ENCODE measurements at places on chromosomes 12 and 14. TPM values are rescaled to one million over a fixed set of nuclear protein-coding genes. Genes with fewer than 3 reads are reported as not detected.

GDF3 gene
- polyA plus RNA-seq, result not detected

SLC25A47 gene
- polyA plus RNA-seq, result not detected

DNA sequence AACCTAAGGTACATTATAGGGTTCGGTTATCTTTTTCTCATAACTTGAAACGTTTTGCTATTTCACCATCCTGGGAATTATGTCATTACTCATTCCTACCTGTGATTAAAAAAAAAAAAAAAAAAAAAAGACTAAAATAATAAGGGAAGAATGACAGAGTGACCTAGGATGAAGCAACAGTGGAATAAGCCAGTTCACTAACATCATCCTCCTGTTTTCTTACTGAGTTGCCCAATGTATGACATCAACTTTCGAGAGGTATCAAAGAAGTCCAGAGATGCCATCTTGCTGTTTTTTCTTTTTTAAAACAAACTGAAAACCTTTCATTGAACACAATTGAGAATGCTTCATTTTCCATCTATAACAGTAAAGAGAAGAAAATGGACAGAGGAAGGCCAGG lies 42.8 kb downstream of the AMN start:
- DNase-seq, result no peak

DNA sequence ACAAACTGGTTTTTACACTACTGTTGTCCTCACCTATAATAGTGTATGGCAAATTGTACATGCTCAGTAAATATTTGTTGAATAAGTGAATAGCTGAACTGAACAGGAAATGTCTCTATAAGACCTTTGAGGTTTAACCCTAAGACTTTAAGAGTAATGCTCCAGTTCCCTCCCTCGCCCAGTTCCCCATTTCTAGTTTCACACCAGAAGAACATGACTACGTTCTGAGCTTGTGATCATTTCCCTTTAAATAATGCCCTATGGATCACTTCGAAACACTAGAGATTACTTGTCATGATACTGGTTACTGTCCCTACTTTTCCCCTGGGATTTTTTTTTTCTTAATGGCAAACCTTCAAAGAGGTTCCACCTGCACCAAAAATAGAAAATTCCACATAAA lies 69.3 kb downstream of the PRKD1 start:
- DNase-seq, result no peak

GRCh38 chr14:105939810-105940508 lies 413.6 kb downstream of the TMEM121 start:
- DNase-seq, result no peak

GRCh38 chr14:75280831-75281653 lies 2.4 kb downstream of the FOS start:
- no peak for DNase-seq

- no peak for DNase-seq
Measured at GRCh38 chr12:49089821-49090773, 4.5 kb downstream of the DHH start.

DNA sequence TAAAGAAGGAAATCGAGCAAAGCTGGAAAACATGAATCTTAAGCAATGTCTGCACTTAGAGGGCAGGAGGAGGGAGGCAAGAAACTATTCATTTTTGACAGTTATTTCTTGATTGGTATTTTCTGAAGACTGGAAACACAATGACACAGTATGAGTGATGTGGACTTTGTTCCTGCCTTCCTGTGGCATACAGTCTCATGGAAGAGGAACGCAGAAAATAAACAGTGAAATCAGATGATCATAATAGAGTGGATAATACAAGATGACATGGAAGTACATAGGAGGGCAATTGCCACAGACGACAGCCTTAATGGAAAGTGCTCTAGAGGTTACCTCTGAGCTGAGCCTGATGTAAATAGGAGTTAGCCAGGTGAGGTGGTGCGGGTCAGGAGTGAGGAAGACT lies 140.4 kb upstream of the MAX start:
- DNase-seq, result no peak
